Stimulated activated CD8-positive, alpha-beta memory T cell treated with anti-CD3 and anti-CD28 coated beads, Interleukin-15, amount 100 ng/mL, for 4 hours (primary cell): ENCODE measurements at places on chromosomes 2 and 18.

- no peak for DNase-seq
These were observed 10.1 kb downstream of the RMP24 start for GRCh38 chr18:35982409-35983114.

GRCh38 chr18:48539406-48540250 lies 797 bp downstream of the CTIF start:
- no peak for DNase-seq

GRCh38 chr18:70221915-70222278 lies 16.4 kb upstream of the RTTN start:
- DNase-seq, result no peak

DNA sequence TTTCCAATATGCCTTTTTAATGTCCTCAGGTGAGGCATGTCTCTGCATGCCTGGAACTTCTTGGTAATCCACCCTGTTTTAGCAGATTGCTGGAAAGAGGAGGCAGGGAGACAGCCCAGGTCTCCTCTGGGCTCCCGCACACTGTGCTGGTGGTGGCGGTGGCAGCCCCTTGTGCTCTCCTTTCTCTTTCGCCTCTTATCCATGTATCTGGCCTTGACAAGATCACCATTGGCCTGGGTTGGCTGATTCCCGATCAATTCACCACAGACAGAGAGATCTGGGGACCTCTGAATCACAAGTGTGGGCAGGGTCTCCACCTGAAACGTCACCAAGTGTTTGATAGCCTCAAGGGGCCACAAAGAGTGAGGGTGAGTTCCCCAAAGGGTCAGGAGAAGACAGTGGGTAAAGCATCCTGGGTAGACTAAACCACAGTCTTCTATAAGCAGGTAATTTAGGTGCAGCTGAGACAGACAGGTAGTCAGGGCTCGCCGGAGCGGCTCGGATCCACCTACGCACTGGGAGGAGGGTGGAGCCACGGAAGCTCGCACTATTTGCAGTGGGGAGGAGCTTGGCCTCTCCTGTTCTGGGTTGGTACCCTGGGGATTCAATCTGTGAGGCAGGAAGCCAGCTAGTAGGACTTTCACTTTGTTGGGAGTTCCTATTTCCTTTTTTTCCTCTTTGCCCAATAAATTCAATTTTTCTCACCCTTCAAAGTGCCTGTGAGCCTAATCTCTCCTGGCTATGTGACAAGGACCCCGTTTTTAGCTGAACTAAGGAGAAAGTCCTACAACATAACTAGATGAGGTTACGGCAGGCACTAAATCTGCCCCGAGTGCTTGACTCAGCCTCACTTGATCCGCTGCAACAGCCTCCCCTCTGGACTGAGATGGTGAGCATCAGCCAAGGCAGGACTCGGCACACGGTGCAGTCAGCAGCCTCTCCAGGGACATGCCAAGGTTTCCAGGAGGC lies 57.6 kb downstream of the SLC4A3 start:
- DNase-seq, result no peak

GRCh38 chr2:150156876-150157275 lies 330.6 kb downstream of the RND3 start:
- DNase-seq, result no peak

GRCh38 chr2:177516824-177517544 lies 124.4 kb downstream of the AGPS start:
- DNase-seq, result no peak

DNA sequence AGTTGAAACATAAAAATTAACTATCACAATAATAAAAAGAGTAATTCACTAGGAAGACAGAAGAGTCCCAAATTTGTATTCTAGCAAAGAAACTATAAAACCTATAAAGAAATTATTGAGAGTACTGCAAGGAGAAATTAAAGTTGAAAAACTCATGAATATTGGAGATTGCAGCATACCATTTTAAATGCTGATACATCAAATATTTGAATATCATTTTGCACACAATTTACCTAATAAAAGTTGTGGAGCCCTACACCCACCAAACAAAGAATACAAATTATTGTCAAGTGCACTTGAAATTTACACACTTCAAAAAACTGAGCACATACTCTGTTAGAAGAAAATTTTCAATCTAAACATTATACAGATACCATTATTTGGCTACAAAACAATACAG lies 531.6 kb upstream of the SMIM21 start:
- no peak for DNase-seq

DNA sequence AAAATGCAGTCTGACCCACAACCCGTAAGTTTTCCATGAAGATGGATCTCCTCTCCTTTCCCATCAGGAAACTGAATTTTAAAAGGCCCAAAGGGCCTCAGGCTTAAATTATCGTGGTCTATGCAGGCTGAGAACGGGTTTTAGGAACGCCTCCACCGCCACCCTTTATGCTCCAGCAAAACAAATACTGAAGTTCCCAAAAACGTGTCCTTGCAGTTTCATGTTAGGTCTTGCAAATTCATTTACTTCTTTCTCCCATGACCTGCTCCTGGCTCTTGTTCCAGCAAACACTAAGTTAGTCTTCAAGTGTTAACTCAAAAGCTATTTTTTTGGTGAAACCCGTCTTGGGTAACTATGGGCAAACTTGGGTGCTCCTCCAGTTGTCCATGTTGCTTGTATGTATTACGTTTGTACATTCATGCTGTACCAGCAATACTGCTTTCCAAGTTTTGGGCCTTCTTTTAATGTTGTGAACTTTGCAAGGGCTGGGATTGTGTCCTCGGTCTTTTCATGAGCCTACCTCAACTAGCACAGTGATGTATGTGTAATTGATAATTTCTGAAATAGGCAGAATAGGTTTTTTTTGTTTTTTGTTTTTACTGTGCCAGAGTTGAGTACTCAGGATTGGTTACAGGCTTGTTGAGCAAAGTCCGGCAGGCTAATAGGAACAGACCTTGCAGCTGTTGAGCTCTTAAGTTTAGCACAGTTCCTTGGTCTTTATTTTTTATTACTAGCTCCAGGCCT lies 1.8 kb upstream of the RNF149 start:
- DNase-seq, result no peak

DNA sequence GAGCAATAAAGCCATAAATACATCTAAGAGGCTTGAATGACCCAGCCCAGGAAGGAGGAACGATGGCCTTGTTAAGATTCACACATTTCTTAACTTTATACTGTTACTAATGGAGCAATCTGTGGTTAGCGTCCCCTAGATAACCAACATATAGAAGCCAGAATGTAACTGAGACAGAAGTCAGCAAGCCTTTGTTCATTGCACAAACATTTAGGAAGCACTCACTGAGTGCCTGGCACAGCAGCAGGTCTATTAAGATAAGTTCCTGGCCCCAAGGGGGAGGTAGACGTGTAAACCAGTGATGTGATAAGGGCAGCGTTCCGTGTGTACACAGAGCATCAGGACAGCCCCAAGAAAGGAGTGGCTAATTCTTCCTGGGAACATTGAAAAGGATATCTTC lies 63.6 kb upstream of the ATL2 start:
- DNase-seq, result no peak

DNA sequence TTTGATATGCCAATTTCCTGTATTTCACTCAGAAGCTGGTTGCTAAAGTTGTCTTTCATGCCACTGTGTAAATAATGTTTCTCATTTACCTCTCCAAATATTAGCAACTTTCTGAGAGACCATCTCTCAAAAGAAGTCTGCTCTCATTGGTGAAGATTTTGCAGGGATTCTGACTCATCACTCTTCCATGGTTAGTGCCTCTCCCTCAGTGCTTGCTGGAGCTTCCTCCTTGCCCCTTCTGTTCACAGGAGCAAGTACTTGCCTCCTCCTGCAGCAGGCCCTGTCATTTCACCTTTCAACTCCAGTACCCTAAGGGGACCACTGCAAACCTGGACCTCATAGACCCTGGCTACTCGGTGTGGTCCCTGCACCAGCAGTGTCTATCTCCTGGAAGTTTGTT lies 168.8 kb downstream of the ZNF385B start:
- DNase-seq, result no peak

DNA sequence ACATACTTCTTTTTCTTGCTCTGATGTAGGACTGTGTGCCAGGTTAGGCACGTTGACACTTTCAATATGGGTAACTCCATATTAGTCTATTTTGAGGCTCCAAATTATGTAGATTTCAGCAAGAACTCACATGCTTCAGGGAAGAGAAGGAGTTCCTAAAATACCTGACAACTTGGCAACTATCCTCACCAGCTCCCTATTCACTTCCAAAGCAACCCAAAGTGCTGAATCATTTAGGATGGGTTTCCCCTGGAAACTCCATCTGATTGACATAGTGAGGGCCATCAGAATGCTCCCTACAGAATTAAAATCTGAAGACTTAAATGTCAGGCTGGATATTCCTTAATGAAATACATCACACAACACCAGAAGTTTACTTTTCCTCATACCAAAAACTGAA lies 32.5 kb upstream of the NFU1 start:
- DNase-seq, result no peak
